Hypothalamus (tissue), 51 donors: ENCODE measurements at places on chromosomes 11 and 22.

DNA sequence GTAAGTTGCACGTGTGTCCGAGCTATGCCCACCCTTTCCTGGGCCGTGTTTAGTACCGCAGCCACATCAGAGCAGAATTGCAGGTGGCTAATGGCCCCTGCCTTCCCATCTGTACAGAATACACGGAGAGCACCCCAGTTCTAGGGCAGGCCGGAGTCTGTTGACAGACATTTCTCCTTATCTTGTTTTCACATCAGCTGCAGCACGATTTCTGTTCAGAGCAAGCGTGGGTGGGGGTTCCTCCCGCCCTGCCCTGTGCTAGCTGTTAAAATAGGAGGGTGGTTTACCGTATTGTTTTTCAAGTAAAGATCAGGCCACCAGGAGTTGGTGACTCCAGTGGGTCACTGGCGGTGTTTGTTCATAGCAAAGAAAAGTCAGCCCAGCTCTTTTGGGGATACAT, 41.1 kb downstream of the UBASH3B start:
- DNase-seq: no peak

GRCh38 chr22:19970479-19971275, 29.1 kb upstream of the TXNRD2 start:
- DNase-seq: peak; percentile 60

GRCh38 chr11:14021738-14022137, 59.2 kb downstream of the SPON1 start:
- no peak for DNase-seq

DNA sequence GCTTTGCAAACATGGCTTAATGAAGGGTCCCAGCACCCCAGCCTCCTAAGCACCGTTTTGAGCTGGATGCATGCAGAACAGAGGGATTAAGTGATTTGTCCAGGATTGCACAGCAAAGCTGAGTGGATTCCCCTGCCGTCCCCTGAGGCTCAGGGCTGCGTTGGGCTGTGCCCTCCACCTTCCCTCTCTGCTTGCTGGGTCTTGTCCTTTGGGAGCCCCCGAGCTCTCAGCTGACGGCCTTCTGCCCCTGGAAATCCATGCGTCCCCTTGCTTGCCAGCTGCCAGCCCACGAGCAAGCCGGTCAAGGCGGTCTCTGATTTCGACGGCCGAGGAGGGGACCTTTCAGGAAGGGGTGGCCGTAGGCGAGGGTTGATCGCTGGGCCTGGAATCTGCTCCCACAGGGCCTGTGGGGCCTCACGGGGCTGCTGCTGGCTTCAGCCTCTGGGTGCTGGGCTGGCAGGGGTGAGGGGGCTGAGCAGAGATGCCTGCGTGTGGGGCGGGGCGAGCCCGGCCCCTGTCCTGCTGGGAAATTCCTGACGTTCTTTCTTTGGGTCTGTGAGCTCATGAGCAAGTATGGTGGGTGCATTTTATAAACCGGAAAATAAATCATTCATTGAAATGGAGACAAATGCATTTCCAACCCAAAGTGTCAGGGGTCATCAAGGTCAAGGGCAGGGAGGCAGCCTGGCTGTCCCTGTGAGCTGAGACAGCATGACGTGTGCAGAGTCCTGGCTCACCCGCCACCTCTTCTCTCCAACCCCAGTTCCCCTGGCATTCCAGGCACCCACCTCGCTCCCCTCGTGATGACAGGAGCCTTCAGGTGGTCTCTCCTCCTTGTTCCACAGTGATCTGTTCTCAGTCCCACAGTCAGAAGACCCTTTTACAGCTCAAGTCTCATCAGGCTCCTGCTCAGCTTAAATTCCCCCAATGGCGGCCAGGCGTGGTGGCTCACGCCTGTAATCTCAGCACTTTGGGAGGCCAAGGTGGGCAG, 28.1 kb downstream of the FGF4 start:
- no peak for DNase-seq

GRCh38 chr11:7154881-7155361, 66.1 kb downstream of the RBMXL2 start:
- no peak for DNase-seq

DNA sequence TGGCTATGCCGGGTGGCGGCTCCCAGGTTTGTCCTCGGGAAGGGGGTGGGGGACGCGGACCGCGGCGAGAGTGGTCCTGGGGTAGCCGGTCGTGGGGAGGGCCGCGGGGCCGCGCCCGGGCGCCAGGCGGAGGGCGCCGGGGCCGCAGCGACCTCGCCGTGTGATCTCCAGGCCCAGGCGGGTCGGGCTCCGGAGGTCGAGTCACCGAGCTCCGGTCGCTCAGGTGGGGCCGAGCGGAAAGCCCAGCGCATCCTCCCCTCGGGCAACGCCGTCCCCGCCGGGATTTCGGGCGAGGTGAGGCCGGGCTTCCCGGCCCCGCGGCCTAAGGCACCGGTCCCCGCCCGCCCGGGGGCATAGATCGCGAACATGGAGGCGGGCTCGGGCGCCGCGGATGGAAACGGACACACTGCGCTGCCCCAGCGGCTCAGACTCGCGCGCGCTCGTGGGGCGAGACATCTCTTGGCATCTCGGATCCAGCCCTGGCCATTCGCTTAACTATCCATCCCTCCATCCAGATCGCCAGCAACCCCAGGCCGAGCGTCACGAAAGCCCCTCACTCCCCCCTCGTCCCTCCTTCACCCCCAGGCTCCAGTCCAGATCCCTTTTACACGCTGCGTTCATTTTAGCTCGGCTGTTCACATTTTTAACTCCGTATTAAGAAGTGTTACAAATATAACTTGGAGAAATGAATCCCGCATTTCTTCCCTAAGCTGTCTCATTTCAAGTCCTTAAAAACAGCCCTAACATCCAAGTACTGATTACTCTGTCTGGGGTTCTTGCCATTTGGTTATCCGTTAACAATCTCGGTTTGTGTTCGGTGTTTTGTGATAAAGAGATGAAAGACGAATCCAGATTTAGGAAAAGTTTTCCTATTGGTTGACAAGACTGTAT, 460 bp downstream of the ZC3H12C start:
- peak; percentile 71 for DNase-seq

- DNase-seq: no peak
These were observed 71.0 kb downstream of the AMBRA1 start for GRCh38 chr11:46522682-46523281.

GRCh38 chr11:111515591-111515990, 1.0 kb downstream of the HOATZ start:
- DNase-seq: no peak

GRCh38 chr11:62459080-62459479, 40.2 kb downstream of the SCGB1A1 start:
- DNase-seq: no peak

GRCh38 chr22:17269224-17269606, 50.0 kb upstream of the ADA2 start:
- no peak for DNase-seq

- no peak for DNase-seq
These were observed 81.5 kb upstream of the MYOD1 start for GRCh38 chr11:17637901-17638300.

DNA sequence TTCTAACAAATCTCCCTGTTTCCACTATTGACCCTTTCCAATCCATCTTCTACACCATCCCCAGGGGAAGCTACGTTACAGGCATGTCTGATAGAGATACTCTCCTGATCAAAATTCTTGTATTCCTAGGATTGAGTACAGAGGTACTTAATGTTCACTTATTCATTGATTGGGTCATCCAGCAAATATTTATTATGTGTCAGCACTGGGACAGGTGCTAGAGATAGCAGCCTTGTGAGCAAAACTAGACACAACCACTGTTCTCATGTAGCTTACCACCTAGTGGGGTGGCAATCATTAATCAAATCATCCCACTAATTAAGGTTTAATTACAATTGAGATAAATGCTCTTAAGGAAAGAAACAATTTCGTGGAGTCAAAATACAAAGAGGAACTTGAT, 9.4 kb upstream of the RTCB start:
- no peak for DNase-seq

DNA sequence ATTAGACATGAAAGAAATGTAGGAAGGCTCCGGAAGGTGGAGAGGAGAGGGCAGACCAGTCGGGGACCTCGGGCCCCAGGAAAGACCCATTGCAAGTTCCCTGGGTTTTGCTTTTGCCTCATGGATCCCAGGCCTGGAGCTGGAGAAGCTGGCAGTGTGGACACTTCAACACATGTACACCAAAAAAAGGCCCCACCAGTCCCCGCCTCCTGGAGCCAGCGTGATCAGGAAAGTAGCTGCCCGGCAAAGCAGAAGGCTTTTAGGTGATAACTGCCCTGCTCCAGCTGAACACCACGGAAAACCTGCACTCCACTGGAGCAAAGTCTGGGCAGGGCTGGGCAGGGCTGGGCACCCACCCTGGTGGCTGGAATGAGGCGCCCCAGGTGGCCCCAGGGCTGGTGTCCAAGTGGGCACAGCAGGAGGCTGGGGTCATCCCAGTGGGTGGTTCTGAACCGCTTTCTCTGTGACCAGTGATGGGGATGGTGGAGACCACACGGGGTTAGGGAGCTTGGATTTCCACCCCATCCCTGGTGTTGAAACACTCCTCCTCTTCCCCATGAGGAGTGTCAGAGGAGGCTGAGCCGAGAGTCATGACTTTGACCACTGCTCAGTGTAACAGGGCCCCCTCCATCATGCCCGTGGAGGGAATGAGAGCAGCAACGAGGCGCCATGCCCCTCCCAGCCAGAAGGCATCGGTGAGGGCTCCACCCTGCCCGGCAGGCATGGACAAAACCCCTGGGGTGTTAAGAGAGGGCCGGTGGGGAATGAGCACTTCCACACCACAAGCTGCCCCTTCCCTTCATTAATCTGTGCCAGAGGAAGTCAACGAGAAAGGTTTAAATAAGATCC, 16.9 kb upstream of the MUC5AC start:
- DNase-seq: no peak

DNA sequence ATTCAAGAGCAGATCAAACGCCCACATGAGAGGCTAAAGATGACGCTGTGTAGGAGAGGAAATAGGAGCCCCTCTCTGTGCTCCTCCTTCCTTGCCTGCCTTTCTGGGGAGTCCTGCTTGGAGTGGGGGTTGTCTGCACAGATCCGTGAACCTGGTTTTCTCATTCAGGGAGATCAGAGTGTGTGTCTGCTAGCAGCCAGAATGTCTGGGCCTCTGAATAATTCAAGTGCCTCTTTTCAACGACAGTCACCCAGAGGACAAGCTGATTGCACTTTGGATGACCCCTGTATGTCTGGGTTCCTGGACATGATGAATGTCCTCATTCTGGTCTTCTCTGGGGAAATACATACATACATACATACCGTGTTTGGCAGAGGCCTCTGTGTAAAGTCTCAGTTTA, 592.5 kb upstream of the B3GAT1 start:
- DNase-seq: no peak

GRCh38 chr11:17864478-17864941, 129.9 kb downstream of the KCNC1 start:
- no peak for DNase-seq

GRCh38 chr11:45502226-45502545, 163.2 kb downstream of the CHST1 start:
- no peak for DNase-seq

DNA sequence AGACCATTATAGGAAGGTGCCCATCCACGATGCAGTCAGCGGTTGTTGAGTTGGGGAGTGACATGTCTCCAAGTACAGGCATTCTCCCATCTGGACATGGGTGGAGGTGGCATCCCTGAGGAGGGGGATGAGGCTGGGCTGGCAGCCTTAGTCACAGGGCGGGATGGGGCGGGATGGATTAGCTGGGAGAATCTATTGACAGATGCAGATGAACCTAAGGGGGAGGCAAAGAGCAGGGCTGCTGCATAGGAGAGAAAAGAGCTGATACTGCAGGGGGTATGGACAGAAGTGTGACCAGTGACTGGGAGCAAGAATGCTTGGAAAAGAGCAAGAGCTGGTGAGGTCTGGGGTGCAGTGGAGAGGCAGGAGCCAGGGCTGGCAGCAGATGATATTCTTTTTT, 42.7 kb downstream of the SCN3B start:
- DNase-seq: no peak

DNA sequence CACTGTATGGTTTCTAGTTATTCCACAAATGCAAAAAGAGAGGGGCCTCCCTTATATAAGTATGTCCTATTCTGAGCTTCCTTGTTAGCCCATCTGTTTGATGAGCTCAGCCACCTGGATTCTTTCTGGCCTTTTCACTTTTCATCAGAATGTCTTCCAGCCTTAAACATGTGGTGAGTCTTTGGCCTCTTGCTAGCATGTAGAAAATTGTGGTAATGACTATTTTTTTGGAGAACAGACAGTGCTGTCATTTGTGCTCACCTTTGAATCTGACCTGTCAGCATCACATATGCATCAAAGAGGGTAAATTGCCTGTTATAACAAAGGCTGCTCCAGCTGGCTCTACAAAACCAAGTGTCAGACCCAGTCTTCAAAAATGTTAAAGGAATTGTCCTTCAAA, 558.7 kb downstream of the RAB38 start:
- DNase-seq: no peak
